ENCODE measurements at places on chromosomes 3 and 15.

DNA sequence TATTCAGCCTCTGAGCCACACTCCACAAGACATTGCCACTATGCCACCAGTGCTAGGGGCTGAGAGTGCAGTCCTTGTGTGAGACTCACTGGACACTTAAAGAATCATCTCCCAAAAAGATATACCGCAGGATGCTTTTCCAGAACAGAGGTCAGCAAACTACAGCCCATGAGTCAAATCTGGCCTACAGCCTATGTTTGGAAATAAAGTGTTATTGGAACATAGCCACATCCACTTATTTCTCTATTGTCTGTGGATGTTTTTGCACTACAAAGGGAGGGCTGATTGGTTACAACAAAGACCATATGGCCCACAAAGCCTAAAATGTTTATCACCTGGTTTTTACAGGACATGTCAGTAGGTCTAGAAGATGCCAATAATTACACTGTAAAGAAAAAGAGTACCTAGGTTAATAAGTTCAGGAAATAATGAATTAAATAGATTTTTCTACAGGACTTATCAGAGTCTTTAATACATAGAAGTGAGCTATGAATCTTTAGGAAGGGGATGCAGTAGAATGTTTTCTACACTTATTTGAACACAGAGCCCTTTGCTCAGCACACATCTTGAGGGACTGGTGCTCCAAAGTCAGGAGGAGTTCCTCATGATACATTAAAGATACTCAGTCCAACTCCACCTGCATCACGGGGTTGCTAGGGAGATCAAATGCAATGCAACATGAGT lies 26.3 kb downstream of the SRGAP3 start:
- no peak for DNase-seq

DNA sequence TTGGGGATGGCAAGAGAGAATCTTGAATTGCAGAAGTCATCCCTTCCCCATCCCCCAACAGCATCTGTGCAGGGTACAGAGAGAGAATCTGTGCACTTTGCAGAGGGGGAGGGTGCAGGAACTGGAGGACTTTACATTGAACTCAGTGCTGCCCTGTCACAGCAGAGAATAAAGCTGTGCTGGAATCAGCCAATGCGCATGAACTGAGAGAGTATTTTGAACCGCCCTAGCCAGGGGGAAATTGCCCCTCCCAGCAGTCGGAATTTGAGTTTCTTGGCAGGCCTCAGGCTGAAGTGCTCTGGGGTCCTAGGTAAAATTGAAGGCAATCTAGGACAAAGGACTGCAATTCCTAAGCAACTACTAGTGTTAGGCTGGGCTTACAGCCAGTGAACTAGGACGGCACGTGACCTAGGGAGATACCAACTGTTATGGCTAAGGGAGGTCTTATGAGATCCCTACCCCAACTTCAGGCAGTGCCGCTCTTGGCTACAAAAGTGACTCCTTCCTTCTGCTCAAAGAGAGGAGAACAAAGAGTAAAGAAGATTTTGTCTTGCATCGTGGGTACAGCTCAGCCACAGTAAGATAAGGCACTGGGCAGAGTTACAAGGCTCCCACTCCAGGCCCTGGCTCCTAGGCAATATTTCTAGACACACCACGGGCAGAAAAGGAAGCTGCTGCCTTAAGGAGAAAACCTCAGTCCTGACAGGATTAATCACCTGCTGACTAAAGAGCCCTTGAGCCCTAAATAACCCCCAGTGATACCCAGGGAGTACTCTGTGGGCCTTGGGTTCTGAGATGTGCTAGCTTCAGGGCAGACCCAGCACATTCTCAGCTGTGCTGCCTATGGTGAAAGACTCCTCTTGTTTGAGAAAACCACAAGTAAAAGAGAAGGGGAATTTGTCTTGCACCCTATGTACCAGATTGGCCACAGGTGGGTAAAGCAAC lies 300.5 kb upstream of the ALCAM start:
- no peak for DNase-seq

GRCh38 chr3:171569571-171570132 lies 109.4 kb upstream of the TNIK start:
- DNase-seq = peak; percentile 28

GRCh38 chr3:38563886-38564270 lies 67.7 kb downstream of the EXOG start:
- no peak for DNase-seq

- DNase-seq = no peak
These were observed 125.3 kb upstream of the SPRED1 start for GRCh38 chr15:38127306-38127771.

DNA sequence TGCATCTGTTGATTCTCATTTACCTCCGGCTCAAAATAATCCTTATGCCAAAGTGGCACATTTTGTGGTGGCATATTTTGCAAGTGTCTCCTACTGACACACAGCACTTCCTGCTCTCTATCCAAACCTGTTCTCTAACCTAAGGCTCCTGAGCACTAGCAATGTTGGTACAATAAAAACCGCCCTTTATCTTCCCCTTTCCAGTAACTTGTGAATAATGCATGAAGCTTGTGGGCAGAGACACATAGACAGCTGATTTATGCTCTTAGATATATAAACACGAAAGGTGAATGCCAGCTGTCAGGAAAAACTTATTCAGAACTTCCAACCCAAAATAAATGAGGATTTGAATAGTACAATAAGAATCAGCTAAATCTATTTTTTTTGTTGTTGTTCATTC lies 34.6 kb upstream of the ARPIN start:
- no peak for DNase-seq

DNA sequence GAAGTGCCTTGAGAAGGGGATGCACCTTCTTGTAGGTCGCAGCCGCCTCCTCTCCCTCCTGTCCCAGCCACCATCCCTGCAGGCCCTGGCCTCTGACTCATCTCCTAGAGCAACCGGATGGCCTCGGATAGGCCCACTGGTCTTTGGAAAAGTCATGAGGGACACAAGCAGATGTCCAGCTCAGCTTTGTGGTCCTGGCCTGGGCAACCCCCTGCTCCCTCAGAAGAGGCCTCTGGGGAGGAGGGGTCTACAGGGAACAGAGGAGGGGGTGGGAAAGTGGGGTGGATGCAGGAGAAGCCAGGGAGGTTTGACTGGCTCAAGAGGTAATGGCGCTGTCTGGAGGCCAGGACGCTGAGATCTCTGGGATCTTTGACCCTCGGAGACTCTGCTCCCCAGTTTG lies 259.2 kb upstream of the TLE3 start:
- no peak for DNase-seq

GRCh38 chr3:45803252-45803935 lies 7.1 kb upstream of the SLC6A20 start:
- DNase-seq = no peak

GRCh38 chr3:195120267-195120601 lies 150.7 kb downstream of the XXYLT1 start:
- no peak for DNase-seq

GRCh38 chr3:196124608-196125007 lies 42.7 kb upstream of the TFRC start:
- no peak for DNase-seq

DNA sequence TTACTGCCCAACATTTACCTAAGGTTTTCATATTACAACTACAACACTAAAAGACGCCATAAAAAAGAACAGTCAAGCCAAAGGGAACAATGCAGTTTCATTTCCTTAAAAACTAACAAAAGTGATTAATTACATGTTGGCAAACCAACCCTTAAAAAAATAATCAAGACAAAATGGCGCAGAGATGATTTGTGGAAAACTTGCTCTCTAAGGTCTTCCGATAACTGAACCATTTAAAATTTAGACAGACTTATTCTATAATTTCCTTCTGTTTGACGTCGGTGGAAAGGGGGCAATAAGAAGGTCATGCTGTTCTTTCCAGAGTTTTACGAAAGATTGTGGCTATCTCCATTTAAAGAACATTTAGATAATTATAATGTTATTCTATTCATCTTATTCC lies 87.6 kb downstream of the RYK start:
- no peak for DNase-seq

DNA sequence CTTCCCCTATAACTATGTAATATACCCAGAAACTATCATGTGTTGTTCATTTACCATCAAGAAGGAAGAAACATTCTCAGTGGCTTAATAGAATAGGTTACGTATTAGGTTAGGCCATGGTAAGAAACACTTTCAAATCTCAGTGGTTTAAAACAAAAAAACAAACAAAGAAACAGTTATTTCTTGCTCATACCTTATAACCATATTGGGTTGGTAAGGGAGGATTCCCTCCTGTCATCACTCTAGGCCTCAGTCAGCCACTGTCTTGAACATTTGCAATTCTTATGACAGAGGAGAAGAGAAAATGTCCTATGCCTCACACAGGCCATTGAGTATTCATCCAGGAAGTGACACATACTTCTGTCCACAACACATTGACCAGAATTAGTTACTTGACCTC lies 727.7 kb upstream of the NECTIN3 start:
- DNase-seq = no peak

- DNase-seq = no peak
These were observed 550.4 kb upstream of the CCDC54 start for GRCh38 chr3:106826791-106827311.

DNA sequence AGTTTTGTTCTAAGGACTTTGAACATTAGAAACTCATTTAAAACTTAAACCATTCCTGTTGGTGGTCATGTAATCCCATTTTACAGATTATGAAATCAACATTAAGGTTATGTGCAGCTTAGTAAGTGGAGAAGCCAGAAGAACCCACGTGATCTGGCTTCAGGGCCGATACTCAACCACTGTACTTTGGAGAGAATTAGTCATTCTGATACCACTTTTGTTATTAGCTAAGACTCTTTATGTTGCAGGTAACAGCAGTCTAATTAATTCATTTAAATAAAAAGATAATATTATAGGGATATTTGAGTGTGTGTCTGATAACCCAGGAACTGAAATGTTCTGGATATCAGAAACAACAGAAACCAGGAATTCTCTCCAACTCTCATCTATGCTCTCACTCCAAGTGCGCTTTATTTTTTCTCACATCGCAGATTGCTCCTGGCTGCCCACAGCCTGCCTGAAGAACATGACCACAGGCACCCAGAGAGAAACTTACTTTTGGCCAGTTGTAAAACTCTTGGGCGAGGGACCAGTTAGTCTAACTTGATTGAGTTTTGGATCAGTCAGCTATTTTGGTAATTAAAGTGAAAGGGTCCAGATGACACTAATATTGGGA lies 25.2 kb downstream of the UBE2E1 start:
- DNase-seq = no peak

DNA sequence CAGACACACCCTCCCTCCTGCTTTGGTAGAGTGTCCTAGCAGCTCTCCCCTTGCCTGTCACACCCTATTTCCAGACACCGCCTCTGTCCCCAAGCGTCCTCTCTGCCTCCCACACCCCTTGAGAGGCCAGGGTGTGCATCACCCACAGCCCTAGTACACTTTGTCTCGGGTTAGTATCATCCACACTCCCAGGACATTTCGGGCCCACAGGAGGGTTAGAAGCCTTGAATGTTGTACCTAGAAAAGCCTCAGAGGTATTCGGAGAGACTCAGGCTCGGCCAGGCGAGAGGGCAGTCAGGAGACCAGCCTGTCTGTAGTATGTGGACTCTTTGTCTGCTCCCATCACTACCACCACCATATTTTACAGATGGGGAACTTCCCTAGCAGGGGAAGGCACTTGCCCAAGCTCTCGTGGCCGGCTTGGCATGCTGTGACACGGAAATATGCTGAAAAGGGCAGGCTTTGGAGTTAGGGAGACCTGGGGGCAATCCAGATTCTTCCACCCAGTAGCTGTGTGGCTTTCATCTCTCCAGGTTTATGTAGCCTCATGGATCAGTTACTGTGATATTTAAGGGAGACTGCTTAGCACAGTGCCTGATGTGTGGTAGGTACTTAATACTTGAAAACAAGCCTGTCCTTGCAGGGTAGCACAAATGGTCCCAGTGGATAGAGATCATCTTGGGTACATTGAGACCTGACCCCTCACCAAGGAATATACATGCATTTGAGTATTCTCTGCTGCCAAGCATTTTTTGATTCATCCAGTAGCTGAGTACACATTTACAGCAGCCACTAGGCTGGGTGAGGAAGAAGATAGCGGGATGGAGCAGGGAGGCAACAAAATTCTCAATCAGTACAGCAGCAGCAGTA lies 1.4 kb downstream of the TMEM43 start:
- DNase-seq = no peak

DNA sequence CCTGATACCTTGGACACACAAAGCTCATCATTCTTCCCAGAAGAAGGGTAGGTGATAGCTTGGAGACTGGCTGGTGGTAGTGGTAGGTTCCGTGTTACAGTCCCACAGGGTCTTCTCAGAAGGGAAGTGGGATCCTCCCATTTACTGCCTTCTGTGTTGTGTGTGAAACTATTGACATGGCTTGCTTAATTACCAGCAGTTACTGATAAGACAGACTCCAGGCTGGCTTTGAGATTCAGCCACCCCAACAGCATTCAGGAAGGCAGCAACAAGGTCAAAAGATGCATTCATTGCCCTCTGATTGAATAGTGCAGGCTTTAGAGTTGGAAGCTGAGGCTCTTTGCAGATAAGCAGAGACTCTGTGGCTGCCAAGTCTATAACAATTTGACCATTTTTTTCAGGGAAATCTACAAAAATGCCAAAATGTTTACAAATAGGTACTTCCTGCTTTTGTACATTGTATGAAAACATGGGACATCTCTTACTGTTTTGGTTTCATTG lies 7.7 kb downstream of the ARNT2 start:
- DNase-seq = no peak

- DNase-seq = peak; percentile 25
These were observed 1074.8 kb upstream of the ALCAM start for GRCh38 chr3:104291878-104292277.

- no peak for DNase-seq
These were observed 18.9 kb upstream of the ATP13A4 start for GRCh38 chr3:193573403-193574191.

DNA sequence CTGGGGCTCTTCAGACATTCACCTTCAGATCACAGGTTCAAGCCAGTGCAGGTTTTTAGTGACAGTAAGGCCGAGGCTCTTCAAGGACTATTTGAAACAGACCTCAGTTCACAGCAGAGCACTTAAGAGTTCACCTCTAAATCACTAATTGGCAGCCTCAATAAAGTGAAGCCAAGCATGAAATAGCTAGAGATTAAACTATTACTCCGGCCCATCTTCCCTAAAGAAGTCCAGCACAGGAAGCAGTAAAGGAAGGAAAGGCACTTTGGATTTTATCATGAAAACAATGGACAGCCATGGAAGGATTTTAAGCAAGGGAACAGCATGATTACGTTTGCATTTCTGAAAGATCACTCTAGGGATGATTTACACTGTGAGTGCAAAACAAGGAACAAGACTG lies 27.6 kb upstream of the ARL6 start:
- DNase-seq = no peak

GRCh38 chr15:48190932-48191573 lies 412 bp upstream of the CTXN2 start:
- peak; percentile 26 for DNase-seq

Measured in NAMALWA (cell line).